ENCODE measurements at places on chromosomes 6 and 20. TPM values are rescaled to one million over a fixed set of nuclear protein-coding genes. Genes with fewer than 3 reads are reported as not detected.

DNA sequence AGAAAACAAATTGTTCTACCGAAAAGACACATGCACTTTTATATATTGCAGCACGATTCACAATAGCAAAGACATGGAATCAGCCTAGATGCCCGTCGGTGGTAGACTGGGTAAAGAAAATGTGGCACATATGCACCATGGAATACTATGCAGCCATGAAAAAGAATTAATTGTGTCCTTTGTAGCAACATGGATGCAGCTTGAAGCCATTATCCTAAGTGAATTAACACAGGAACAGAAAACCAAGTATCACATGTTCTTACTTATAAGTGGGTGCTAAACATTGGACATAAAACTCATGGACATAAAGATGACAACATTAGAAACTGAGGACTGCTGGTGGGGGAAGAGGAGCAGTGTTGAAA is 32.4 kb downstream of the RALGAPB start:
- H3K4me1 ChIP-seq = no peaks in the 10 kb centered on the region
- H3K4me3 ChIP-seq = no peak overlapping the region
- peaks cover 29% of the 10 kb centered on the region for H3K36me3 ChIP-seq
- DNase-seq = no peak
- H3K27ac ChIP-seq = no peak overlapping the region
- H3K27me3 ChIP-seq = no peaks in the 10 kb centered on the region

DNA sequence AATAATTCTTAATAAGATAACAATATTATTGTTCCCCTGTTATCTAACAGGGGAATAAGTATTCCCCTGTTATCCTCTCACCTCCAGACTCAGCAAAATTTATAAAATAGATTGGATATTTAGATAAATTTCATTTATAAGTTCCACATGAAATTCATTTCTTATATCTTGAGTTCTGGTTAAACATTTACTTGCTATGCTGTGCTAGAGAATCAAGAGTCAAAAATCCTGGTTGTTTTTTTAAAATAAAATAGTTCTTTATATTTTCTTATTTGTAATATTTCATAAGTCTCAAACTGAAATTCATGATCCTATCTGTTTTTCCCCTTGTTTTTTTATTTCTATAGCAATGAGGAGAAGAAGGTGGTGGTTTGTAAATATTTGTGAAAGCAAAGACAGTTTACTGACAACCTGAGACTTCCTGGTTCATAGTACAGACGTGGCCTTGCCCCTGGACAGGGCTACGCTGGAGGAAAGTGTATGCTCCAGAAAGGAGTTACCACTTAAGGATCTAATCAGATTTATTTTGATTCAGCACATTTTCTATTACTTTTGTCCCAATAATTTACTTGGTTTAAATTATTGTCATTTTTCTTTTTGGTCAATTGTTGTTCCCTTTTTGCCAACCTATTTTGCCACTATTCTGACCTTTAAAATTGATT is 37.8 kb upstream of the MARCKS start:
- no peaks in the 10 kb centered on the region for H3K27me3 ChIP-seq
- DNase-seq = no peak
- no peak overlapping the region for H3K27ac ChIP-seq
- no peaks in the 10 kb centered on the region for H3K36me3 ChIP-seq
- no peak overlapping the region for H3K4me3 ChIP-seq

DNA sequence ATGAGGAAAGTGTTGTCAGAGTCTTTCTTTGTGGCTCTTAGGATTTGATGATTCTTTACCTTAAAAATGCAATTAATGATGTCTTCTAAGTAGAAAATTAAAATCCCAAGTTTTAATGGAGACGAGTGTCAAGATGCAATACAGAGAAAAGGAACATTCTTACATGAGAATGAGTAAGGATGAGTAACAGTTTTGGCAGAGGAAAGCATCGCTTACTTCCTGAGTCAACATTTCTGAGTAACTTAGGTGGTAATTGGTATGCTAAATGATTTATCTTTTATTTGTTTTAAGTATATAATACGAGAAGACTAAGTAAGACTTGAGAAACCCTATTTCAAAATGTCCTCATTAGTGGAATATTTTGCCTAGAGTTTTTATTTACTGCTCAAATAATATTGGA is 101.3 kb downstream of the RTN4IP1 start:
- H3K4me1 ChIP-seq = no peaks in the 10 kb centered on the region
- no peaks in the 10 kb centered on the region for H3K27me3 ChIP-seq
- H3K27ac ChIP-seq = no peak overlapping the region
- DNase-seq = no peak
- H3K4me3 ChIP-seq = no peak overlapping the region

GRCh38 chr6:139294090-139294489 is 2.3 kb upstream of the TXLNB start:
- H3K4me1 ChIP-seq = peaks cover 18% of the 10 kb centered on the region
- H3K27me3 ChIP-seq = no peaks in the 10 kb centered on the region
- no peak overlapping the region for H3K4me3 ChIP-seq
- H3K27ac ChIP-seq = no peak overlapping the region
- no peaks in the 10 kb centered on the region for H3K36me3 ChIP-seq

DNA sequence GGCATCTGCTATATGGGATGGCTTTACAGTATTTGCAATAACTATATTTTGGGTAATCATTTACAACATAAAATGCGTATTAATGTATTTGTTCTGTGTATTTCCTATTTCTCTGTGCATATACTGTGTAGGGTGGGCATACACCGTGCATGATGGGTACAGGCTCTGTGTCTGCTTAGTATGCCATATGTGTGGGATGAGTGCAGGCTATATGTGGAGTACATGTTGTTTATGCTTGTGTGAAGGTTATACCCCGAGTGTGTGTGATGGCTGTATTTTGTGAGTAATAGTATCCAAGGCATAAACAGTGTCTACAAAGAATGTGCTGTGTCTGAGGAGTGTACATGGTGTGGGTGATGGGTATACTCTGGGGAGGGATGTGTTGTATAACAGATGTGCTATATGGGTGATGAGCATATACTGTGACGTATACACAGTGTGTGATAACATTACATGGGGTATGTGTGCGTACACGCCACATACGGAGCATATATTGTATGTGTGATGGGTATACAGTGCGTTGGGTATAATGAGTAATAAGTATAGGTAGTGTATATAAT is 52.7 kb downstream of the CPXM1 start:
- H3K27ac ChIP-seq = no peak overlapping the region
- H3K4me1 ChIP-seq = peaks cover 26% of the 10 kb centered on the region
- H3K27me3 ChIP-seq = no peaks in the 10 kb centered on the region
- H3K4me3 ChIP-seq = no peak overlapping the region
- no peak for DNase-seq

- no peak overlapping the region for H3K4me3 ChIP-seq
- H3K36me3 ChIP-seq = no peaks in the 10 kb centered on the region
- H3K4me1 ChIP-seq = no peaks in the 10 kb centered on the region
- no peaks in the 10 kb centered on the region for H3K27me3 ChIP-seq
- no peak overlapping the region for H3K27ac ChIP-seq
Measured at GRCh38 chr6:43325876-43326275, 17.2 kb upstream of the CRIP3 start.

DNA sequence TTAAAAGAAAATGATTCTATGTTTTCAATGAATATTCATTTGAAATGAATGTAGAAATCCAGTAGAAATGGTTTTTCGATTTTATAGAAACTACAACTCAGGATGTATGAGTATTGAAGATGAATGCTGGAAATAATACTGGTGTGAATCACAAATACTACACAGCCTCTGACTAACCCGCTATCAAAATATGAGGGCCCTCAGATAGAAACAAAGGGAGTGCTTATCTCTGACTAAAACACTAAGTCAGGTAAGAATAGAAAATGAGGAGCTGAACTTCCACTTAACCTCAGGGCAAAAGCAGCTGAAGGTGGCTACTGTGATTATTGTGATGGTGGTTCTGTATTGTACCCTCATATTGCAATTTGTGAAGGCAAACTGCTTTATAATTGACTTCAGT is 220.9 kb upstream of the RNF217 start:
- no peaks in the 10 kb centered on the region for H3K27me3 ChIP-seq
- H3K27ac ChIP-seq = no peak overlapping the region
- DNase-seq = no peak
- H3K4me3 ChIP-seq = no peak overlapping the region

- H3K4me1 ChIP-seq = peaks cover 4% of the 10 kb centered on the region
- H3K27ac ChIP-seq = no peak overlapping the region
- H3K4me3 ChIP-seq = no peak overlapping the region
- peaks cover 4% of the 10 kb centered on the region for H3K27me3 ChIP-seq
- no peaks in the 10 kb centered on the region for H3K36me3 ChIP-seq
Measured at GRCh38 chr6:35503534-35503933, 6.7 kb upstream of the TEAD3 start.

LCA5 gene
- 4.6 TPM for total RNA-seq

LRFN2 gene
- not detected for total RNA-seq
